ENCODE measurements at places on chromosomes 3 and 15. TPM values are rescaled to one million over a fixed set of nuclear protein-coding genes. Genes with fewer than 3 reads are reported as not detected.

GRCh38 chr15:90637693-90638092 is 79.5 kb upstream of the BLM start:
- no peaks in the 10 kb centered on the region for H3K4me1 ChIP-seq
- no peaks in the 10 kb centered on the region for H3K27me3 ChIP-seq
- no peak overlapping the region for H3K27ac ChIP-seq
- H3K4me3 ChIP-seq, result no peak overlapping the region
- peaks cover 55% of the 10 kb centered on the region for H3K36me3 ChIP-seq

DNA sequence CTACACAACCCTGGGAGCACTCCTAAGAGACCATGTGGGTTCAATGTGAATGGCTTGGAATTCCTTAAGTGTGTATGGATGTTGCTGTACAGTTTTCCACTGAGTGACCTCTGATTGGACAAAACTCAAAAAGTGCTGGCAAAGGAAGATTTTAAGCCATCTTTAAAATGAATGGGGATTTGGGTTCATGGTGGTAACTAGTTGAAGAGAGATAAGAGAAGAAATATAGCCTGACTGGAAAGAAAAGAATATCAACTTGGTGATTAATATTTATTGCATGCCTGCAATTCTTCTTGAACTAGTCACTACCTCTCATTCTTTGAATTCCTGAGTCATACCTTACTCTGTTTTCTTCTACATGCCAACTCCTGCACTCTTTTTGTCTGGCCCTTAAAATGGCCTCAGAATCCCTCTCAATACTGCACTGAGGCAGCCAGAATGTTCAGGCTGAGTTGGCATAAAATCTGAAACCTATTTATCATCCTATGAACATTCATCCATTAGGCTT is 124.7 kb downstream of the RPL22L1 start:
- no peak for DNase-seq
- H3K4me1 ChIP-seq, result no peaks in the 10 kb centered on the region
- H3K27me3 ChIP-seq, result no peaks in the 10 kb centered on the region
- no peak overlapping the region for H3K27ac ChIP-seq

- H3K27me3 ChIP-seq, result no peaks in the 10 kb centered on the region
- H3K4me3 ChIP-seq, result no peak overlapping the region
- H3K4me1 ChIP-seq, result no peaks in the 10 kb centered on the region
- no peak overlapping the region for H3K27ac ChIP-seq
Observed at GRCh38 chr3:30826531-30826942, 67.9 kb downstream of the GADL1 start.

- no peak overlapping the region for H3K4me3 ChIP-seq
- H3K27me3 ChIP-seq, result no peaks in the 10 kb centered on the region
- peaks cover 36% of the 10 kb centered on the region for H3K4me1 ChIP-seq
- peaks cover 3% of the 10 kb centered on the region for H3K36me3 ChIP-seq
- no peak overlapping the region for H3K27ac ChIP-seq
Observed at GRCh38 chr3:197733042-197733441, 3.7 kb downstream of the RUBCN start.

Gene HYAL1
- polyA plus RNA-seq, result not detected

DNA sequence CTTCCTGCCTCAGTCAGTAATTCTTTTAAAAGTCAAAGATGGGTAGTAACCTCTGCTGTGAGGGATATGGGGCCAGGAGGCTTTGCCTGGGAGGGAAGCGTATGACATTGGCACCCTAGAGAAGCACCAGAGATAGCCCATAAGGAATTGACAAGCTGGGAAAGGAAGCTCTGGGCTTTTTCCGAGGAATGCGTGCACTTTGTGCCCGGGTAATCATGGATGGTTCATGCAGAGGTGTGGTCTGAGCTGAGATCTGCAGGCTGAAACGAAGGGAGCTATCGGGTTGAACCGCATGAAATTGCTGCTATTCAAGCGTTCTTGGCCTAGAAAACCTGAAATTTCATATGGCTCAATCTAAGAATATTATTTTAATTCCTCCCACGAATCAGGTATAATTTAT is 127.7 kb upstream of the TLE3 start:
- no peaks in the 10 kb centered on the region for H3K36me3 ChIP-seq
- no peak for DNase-seq
- H3K4me1 ChIP-seq, result no peaks in the 10 kb centered on the region
- H3K27ac ChIP-seq, result no peak overlapping the region

- no peak for DNase-seq
- no peak overlapping the region for H3K4me3 ChIP-seq
- H3K27me3 ChIP-seq, result no peaks in the 10 kb centered on the region
Observed at GRCh38 chr3:74756674-74757073, 142.2 kb upstream of the CNTN3 start.

Gene GATM
- polyA plus RNA-seq, result 1.5 TPM

Gene GPR15
- not detected for polyA plus RNA-seq

Gene RAMAC
- 27.7 TPM for polyA plus RNA-seq

DNA sequence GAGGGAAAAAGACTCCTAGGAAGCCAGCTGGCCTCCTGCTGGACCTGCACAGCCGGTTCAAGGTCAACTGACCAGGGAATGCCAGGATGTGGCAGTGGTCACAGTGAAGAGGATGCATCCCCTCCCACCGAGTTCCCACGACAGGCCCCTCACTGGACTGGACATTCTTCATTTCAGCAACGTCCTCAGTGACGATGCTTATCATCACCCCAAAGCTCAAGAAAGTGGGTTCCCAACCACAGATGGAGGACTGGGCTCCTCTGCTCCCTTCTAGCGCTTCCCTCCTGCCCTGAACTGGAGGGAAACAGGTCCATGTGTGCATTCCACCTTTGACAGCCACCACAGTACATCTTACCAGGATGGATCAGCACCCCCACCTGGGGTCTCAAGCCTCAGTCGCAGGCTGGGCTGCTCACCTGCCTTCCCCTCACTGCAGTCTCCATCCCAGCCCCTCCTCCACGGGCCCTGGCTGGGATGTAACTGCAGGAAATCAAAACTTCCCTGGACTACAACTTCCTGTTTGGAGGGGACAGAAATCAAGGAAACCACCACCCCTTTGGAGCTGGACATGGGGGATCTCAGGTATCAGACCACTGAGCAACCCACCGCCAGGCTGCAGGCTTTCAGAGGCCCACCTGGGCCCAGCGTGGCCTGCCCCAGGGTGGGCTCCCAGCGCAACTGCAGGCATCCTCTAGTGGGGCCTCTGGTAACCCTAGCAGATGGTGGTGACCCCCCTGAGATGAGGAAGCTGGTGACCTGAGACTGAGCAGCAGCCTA is 7.3 kb downstream of the CALML4 start:
- no peak for DNase-seq
- no peaks in the 10 kb centered on the region for H3K27me3 ChIP-seq
- peaks cover 30% of the 10 kb centered on the region for H3K36me3 ChIP-seq
- peaks cover 10% of the 10 kb centered on the region for H3K4me1 ChIP-seq
- H3K27ac ChIP-seq, result peak overlapping the region; percentile 57
- no peak overlapping the region for H3K4me3 ChIP-seq

- no peaks in the 10 kb centered on the region for H3K4me1 ChIP-seq
- H3K36me3 ChIP-seq, result no peaks in the 10 kb centered on the region
- H3K4me3 ChIP-seq, result no peak overlapping the region
- no peaks in the 10 kb centered on the region for H3K27me3 ChIP-seq
Observed at GRCh38 chr15:85929786-85930185, 135.1 kb upstream of the KLHL25 start.

DNA sequence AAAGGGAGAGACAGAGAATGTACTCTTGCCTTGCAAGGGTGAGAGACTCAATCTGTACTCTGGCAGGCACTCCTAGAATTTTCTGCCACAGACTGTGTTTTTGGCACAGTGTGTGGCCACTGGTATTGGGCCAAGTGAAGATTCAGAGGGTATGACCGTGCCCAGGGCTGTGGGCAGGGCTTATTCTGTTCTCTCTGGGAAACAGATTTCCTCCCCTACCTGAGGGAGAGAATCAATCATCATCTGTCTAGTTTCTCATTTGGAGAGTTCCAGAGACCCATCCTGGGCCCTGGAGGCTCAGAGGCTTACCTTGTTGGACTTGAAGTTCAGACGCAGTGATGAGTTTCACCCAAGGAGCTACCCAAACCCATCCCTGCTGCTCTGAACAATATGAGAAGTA is 28.2 kb downstream of the CSTA start:
- no peak for DNase-seq
- H3K4me3 ChIP-seq, result no peak overlapping the region
- peaks cover 21% of the 10 kb centered on the region for H3K4me1 ChIP-seq
- no peaks in the 10 kb centered on the region for H3K27me3 ChIP-seq
- H3K27ac ChIP-seq, result no peak overlapping the region

Gene CCNL1
- polyA plus RNA-seq, result 42.3 TPM

Gene CPOX
- 14.4 TPM for polyA plus RNA-seq

Gene IQCF5
- not detected for polyA plus RNA-seq

Gene KIF9
- polyA plus RNA-seq, result 2.4 TPM

- peaks cover 3% of the 10 kb centered on the region for H3K27me3 ChIP-seq
- no peaks in the 10 kb centered on the region for H3K36me3 ChIP-seq
- peak overlapping the region; percentile 94 for H3K27ac ChIP-seq
- H3K4me1 ChIP-seq, result peaks cover 18% of the 10 kb centered on the region
- peak; percentile 52 for DNase-seq
Observed at GRCh38 chr3:121748680-121749275, 763 bp downstream of the GOLGB1 start.

- no peaks in the 10 kb centered on the region for H3K36me3 ChIP-seq
- no peak overlapping the region for H3K4me3 ChIP-seq
- DNase-seq, result peak; percentile 7
- H3K27me3 ChIP-seq, result no peaks in the 10 kb centered on the region
- no peak overlapping the region for H3K27ac ChIP-seq
- H3K4me1 ChIP-seq, result peaks cover 7% of the 10 kb centered on the region
Observed at GRCh38 chr3:35932995-35933394, 293.7 kb downstream of the ARPP21 start.

Gene PP2D1
- polyA plus RNA-seq, result not detected

Gene TAGLN3
- polyA plus RNA-seq, result not detected

GRCh38 chr15:50190723-50191122 is 8.7 kb downstream of the SLC27A2 start:
- no peaks in the 10 kb centered on the region for H3K36me3 ChIP-seq
- H3K4me1 ChIP-seq, result no peaks in the 10 kb centered on the region
- no peaks in the 10 kb centered on the region for H3K27me3 ChIP-seq
- no peak for DNase-seq

Gene CHRD
- not detected for polyA plus RNA-seq

- no peak for DNase-seq
- H3K27me3 ChIP-seq, result no peaks in the 10 kb centered on the region
- no peaks in the 10 kb centered on the region for H3K36me3 ChIP-seq
- no peak overlapping the region for H3K27ac ChIP-seq
- H3K4me1 ChIP-seq, result no peaks in the 10 kb centered on the region
- H3K4me3 ChIP-seq, result no peak overlapping the region
Observed at GRCh38 chr15:24861014-24861690, 93.6 kb upstream of the SNRPN start.

- no peaks in the 10 kb centered on the region for H3K27me3 ChIP-seq
- peaks cover 84% of the 10 kb centered on the region for H3K4me1 ChIP-seq
- H3K36me3 ChIP-seq, result no peaks in the 10 kb centered on the region
- DNase-seq, result no peak
- H3K4me3 ChIP-seq, result no peak overlapping the region
Observed at GRCh38 chr3:172142051-172142863, 102.9 kb downstream of the FNDC3B start.

- no peaks in the 10 kb centered on the region for H3K4me1 ChIP-seq
- H3K4me3 ChIP-seq, result no peak overlapping the region
- no peaks in the 10 kb centered on the region for H3K27me3 ChIP-seq
- no peak for DNase-seq
Observed at GRCh38 chr3:42960282-42960681, 18.8 kb upstream of the GASK1A start.

Gene MAGI1
- polyA plus RNA-seq, result not detected

DNA sequence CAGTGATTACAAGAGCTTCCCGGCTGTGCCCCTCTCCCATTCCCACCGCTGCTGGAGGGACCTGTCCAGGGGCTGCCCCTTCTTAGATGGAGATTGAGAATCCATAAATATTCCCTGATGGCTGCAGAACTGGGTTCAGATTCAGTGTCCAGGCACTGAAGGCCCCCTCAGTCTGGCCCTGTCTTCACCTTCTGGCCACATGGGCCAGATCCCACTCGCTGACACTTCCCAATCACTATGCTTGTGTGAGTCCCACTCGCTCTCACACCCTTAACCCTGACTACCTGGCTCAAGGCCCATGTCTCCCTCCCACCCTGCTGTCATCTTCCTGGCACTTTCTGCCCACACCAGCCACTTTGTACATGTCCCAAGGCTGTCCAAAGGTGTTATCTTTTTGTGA is 15.5 kb upstream of the MRPS22 start:
- DNase-seq, result no peak
- no peak overlapping the region for H3K27ac ChIP-seq
- no peak overlapping the region for H3K4me3 ChIP-seq

Gene IMPG2
- polyA plus RNA-seq, result 0.04 TPM

DNA sequence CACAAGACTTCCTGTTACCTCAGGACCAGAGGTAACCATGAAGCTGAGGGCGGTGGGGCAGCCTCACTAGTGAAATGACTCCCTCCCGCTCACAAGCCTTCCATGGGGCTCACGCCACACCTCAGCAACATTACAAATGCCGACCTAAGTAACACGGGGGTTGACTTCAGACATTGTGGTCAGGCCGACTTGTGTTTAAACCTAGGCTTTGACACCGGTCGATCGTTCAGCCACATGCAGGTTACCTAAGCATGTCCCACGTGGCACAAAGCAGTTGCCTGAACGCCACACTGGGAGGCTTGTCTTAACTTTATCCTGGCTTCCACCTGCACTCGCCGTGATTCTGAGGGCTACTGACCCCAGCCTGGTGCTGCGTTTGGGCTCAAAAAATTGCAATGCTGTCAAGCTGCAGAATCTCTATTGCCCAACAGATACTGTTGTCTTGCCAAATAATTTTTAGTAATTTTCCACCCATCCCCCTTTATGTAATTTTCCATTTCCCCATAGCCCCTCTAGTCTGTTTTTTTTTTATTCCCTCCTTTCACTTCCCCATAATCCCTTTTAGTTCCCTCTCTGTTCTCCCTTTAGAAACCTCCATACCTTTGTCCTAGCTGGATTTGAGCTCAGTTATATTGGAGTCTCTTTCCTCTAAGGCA is 158.6 kb upstream of the RGMA start:
- peaks cover 68% of the 10 kb centered on the region for H3K4me1 ChIP-seq
- no peaks in the 10 kb centered on the region for H3K27me3 ChIP-seq
- DNase-seq, result peak; percentile 26

Measured in CD14-positive monocyte (primary cell).